Endothelial cell of umbilical vein (primary cell): ENCODE measurements at places on chromosomes 1 and 21. TPM values are rescaled to one million over a fixed set of nuclear protein-coding genes. Genes with fewer than 3 reads are reported as not detected.

DNA sequence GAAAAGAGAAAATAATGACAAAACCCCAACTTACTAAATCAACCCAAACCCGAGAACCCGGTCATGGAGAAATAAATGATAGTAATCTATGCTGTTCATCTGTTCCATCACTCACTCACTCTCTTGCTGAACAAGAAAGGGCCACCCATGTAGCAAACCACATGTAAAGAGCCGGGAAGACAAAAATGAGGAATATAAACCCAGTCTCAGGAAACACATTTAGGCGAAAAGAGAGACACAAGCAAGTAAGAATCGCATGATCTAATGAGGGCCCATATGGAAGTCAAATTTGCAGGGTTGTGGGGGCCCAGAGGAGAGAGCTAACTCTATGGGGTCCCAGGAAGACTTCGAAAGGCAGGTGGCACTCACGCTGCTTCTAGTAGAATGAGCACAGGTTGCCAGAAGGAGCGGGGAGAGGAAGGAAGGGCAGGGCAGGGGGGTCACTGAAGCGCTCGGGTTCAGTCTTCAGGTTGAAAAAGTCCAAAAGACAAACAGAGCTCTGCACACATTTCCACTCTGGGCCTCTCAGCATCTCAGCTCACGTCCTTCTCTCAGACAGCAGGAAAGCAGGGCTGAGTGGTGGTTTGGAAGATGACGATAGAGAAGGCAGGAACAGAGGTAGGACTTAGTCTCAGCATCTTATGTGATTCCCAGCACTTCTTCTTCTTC, 142.9 kb upstream of the KRTAP19-8 start:
- no peak overlapping the region for H3K4me3 ChIP-seq
- H3K4me1 ChIP-seq: no peaks in the 10 kb centered on the region
- H3K27ac ChIP-seq: no peak overlapping the region
- H3K27me3 ChIP-seq: no peaks in the 10 kb centered on the region

- no peaks in the 10 kb centered on the region for H3K27me3 ChIP-seq
- DNase-seq: no peak
- H3K36me3 ChIP-seq: no peaks in the 10 kb centered on the region
These were observed 32.9 kb upstream of the CLDN8 start for GRCh38 chr21:30248844-30249243.

DNA sequence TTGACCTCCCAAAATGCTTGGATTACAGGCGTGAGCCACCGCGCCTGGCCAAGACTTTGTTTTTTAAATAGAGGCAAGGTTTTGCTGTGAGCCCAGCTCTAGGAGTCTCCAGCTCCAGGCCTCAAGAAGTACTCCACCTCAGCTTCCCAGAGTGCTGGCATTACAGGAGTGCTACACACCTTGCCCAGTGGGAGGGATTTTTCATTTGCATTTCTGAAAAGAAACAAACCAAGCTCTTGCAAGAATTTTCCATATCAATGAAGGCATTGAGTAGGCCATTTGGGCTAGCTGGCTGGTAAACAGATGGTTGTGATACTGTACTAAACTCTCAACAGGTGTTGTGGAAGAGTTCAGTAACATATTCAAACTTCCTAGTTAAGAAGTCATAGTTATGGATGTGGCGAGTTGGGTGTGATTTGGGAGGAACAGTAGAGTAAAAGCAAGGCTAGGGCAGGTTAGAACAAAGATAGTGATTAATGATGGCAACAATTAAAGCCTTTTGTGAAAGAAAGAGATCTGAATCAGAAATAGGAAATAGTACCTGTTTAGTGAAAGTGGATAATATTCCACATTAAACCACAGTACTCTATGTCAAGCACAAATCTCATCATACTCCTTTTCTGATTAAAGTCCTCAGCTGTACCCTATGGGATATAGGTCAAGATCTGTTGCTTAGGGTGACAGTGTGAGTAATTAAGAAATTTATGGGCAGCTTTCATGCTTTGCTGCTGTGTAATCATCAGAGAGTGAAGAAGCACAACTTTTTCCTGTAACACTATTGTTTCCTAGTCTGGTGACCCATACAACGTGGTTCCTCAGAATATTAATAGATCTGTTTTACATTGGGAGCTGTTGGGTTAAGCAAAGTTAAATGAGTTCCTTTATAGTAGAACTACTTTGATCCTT, 10.7 kb downstream of the AKIRIN1 start:
- H3K4me3 ChIP-seq: no peak overlapping the region
- DNase-seq: no peak
- no peaks in the 10 kb centered on the region for H3K27me3 ChIP-seq
- peaks cover 27% of the 10 kb centered on the region for H3K36me3 ChIP-seq
- H3K4me1 ChIP-seq: no peaks in the 10 kb centered on the region

DNA sequence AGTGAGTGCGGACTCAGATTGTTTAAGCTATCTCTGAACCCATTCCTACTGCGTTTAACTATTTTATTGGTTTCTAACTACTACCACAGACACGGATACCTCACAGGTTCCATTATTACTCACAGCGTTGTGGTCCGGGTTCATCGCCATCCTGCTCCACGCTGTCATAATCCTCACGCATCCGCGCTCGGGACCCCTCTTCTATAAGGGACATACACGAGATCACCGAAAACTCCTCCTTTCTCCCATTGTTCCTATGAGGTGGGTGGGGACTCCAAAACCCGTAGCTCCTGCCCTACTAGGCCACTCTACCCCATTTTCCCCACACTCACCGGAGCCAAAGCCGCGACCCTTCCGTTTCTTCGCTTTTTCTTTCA, 610 bp downstream of the RBM8A start:
- peak overlapping the region; percentile 94 for H3K27ac ChIP-seq
- DNase-seq: peak; percentile 7
- H3K4me1 ChIP-seq: peaks cover 8% of the 10 kb centered on the region
- H3K27me3 ChIP-seq: no peaks in the 10 kb centered on the region

SFN gene
- total RNA-seq: 0.33 and 0.42 TPM in 2 replicates

DNA sequence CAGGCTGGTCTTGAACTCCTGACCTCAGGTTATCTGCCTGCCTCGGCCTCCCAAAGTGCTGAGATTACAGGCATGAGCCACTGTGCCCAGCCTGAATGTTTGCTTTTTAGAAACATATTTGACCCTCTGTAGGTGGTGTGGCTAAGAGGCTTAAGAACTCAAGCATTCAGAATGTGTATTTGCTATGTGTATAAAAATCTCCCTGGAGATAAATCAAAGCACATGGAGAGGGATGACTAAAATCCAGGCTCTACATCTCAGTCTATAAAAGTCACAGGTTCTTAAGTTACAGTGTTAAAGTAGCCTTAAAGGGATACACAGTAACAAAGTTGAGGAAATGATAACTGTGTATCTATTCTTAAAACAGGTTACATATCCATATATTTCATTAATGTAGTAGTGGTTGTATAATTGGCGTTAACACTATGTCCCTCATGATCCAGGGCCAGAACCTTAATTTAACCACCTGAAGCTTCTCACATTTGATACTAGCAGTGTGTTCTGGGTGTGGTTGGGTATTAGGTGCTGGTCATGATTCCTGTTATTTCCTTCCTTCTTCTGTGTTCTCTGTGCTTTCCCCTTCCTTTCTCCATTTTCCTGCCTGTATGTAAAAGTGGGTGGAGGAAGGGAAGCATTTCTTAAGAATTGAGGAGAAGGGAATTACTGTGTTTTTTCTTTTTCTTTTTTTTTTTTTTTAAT, 16.2 kb downstream of the GIPC2 start:
- no peak overlapping the region for H3K27ac ChIP-seq
- no peaks in the 10 kb centered on the region for H3K27me3 ChIP-seq
- H3K4me3 ChIP-seq: no peak overlapping the region
- H3K36me3 ChIP-seq: no peaks in the 10 kb centered on the region
- peaks cover 4% of the 10 kb centered on the region for H3K4me1 ChIP-seq
- no peak for DNase-seq

GRCh38 chr1:91502672-91503184, 2.1 kb downstream of the CDC7 start:
- H3K4me3 ChIP-seq: no peak overlapping the region
- DNase-seq: no peak
